ENCODE measurements at places on chromosomes 16 and 17.
A peak's percentile ranks its signal among the peaks of the same experiment; 100 is the strongest.

DNA sequence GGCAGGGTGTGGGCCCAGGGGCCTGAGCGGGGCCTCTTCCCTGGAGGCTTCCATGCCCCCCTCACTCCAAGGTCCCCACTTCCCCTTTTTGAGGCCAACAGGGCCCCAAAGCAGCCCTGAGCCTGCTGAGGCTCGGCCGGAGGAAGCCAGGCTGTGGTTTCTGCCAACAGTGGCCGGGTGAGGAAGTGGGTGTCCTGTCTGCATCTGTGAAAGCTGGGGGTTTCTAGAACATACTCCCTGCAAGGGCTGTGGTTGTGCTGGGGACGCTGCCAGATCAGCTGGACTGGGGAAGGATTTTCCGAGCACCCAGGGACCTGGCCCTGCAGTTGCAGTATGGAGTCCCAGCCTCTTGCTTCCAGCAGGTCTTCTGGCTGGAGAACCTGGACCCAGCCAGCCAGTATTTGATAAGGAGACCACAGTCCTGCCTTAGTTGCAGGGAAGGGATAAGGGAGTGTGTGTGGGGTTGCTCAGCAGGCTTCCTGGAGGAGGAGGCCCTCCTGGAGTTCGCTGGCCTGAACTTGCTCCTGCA lies 15.7 kb downstream of the ADCY7 start:
- DNase-seq, result peak; percentile 49

DNA sequence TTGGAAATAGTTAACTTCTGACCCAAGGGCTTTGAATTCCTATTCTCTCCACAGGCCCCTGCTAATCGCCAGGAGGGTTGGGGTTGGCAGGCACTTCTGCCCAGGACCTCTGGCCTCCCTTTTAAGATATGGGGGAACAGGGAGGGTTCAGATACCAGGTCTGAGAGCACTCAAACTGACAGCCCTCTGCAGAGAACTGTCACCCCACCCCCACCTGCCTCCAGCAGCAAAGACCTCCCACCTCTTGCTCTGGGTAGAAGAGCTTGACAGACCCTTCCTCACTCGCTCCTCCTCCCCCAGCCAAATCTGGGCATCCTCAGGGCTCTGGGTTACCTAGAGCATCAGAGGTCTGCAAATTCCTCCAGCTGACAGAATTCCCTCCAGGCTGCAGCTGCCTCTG lies 11.6 kb downstream of the CDH3 start:
- no peak for DNase-seq

- DNase-seq, result no peak
Measured at GRCh38 chr17:42704490-42704836, 22.1 kb downstream of the CNTNAP1 start.

GRCh38 chr17:75853433-75853832 lies 1.7 kb downstream of the WBP2 start:
- DNase-seq, result no peak

GRCh38 chr16:77782694-77783093 lies 5.7 kb upstream of the VAT1L start:
- no peak for DNase-seq

DNA sequence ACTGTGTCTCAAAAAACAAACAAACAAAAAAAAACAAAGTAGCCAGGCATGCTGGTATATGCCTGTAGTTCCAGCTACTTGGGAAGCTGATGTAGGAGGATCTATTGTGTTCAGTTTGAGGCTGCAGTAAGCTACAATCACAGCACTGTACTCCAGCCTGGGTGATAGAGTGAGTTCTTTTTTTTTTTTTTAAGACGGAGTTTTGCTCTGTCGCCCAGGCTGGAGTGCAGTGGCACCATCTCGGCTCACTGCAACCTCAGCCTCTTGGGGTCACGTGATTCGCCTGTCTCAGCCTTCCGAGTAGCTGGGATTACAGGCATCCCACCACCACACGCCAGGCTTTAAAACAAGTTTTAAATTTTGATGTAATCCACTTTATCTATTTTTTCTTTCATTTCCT lies 80.2 kb upstream of the STAC2 start:
- no peak for DNase-seq

- no peak for DNase-seq
Measured at GRCh38 chr16:2022723-2023091, 3.1 kb downstream of the NPW start.

DNA sequence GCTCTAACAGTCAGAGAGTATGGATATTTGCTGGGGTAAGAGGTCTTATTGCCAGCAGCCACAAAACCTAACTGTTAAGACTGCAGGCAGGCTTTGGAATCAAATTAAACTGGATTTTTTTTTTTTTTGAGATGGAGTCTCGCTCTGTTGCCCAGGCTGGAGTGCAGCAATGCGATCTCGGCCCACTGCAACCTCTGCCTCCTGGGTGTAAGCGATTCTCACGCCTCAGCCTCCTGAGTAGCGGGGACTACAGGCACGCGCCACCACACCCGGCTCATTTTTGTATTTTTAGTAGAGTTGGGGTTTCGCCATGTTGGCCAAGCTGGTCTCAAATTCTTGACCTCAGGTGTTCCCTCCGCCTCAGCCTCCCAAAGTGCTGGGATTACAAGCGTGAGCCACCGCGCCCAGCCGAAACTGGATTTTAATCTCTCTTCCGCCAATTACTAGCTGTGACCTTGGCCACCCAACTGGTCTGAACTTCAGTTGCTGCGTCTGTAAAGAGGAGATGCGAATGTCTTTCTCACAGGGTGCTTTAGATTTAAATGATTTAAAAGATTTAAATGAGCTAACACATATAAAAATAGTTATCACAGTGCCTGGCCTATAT lies 842 bp downstream of the MRPL10 start:
- DNase-seq, result no peak

DNA sequence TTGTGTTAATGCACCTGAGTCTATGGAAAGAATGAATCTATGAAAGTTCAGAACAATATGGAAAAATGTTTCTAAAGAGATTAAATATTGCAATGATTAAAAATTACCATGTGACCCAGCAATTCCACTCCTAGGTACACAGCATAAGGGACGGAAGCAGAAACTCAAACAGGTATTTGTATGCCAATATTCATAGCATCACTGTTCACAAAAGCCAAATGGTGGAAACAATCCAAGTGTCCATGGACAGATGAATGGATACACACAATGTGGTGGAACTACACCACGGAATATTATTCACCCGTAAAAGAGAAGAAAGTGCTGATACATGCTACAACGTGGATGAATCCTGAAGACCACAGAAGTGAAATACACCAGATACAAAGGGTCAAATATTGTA lies 37.7 kb downstream of the VPS53 start:
- DNase-seq, result no peak

DNA sequence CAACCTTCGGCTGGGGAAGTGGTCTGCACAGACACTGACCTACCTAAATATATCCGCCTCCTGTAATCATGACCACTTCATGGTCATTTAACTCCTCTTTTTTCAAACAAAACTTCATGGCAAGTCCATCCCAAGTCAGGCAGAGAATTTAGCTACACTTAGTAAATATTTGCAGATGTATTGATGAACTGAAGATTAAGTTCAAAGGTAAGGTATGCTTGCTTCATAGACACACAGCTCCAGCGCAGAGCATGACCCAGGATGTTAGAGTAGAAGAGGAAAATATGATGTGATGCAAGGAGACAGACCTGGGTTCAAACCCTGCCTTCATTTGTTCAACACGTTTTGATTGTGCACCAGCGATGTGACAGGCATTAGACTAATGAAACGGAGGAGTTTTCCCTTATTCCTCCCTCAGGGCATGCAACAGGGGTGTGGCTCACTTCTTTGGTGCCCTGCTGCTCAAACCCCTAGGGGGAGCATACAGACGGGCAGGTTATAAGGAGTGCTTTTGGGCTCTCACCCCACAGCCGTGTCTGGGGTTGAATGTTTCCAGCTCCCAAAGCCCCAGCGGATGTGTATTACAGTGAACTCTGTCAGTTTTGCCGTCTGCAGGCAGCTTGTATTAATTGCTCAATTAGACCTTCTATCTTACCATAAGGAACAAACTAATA lies 23.9 kb upstream of the CLEC3A start:
- DNase-seq, result no peak

- peak; percentile 67 for DNase-seq
Measured at GRCh38 chr17:17740615-17741348, 59.5 kb downstream of the RAI1 start.

GRCh38 chr17:10744501-10745000 lies 14.7 kb upstream of the TMEM220 start:
- DNase-seq, result no peak

GRCh38 chr17:39027455-39028035 lies 60.3 kb upstream of the FBXO47 start:
- no peak for DNase-seq

- DNase-seq, result no peak
Measured at GRCh38 chr17:31674717-31675349, 184.2 kb downstream of the COPRS start.

DNA sequence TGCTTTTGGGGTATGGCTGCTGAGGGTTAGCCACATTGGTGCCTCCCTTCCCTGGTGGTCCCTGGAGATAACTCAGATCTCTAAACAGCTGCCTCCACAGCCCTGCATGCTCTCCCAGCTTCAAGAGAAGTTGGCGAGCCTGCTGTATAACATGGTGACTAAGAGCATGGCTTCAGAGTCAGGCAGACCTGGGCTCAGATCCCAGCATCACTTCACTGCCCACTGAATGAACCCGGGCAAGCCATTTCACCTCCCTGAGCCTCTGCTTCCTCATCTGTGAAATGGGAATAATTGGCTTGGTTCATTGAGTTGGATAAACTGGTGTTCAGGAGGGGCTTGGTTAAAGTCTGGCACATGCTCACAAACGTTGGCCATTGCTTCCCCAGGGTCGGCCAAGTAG lies 16.6 kb downstream of the KIF1C start:
- DNase-seq, result no peak

DNA sequence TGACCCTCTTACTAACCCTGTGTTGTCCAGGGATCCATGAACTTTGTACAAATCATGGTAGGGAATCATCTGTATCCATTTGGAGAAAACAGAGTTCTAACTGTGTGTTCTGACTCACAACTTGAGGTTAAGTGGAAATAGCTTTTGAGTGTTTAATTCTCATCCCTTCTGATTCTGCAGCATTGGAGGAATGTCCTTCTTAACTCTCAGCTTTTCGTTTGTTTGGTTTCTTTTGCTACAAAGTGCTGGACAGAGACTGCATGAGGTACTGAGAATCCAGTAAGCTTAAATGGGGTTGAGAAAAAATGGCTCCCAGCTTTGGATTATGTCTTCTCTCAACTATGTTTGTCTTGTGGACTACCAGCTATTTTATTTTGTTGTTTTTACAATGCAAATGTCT lies 352.1 kb upstream of the KIF2B start:
- DNase-seq, result no peak

DNA sequence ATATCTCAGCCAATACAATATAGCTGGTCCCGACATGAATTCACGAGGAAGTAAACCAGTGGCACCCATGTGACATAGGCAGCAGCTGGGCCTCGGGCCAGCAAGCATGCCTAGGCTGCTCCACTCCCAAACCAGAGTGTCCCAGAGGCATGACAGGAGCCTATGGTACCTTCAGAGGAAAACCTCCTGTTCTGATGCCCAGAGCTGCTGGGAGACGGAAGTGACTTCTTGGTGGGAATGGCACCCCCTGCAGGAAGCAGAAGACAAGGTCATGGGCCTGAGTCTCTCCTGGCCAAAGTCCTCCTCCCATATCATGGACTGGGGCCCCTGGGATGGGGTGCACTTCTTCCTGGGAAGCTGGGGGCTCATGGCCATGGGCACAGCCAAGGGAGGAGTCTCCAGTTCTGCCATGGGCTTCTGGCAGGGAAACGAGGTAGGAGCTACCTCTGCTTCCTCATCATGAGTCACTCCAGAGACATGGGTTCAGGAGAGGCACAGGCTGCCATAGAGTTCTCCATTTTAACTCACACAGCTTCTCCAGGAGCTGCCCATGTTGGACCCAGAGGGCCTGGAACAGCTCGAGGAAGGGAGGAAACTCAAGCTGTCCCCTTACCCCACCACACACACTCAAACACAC lies 13.4 kb downstream of the FBF1 start:
- DNase-seq, result no peak

GRCh38 chr16:69166221-69166833 lies 20.6 kb upstream of the SNTB2 start:
- peak; percentile 21 for DNase-seq

DNA sequence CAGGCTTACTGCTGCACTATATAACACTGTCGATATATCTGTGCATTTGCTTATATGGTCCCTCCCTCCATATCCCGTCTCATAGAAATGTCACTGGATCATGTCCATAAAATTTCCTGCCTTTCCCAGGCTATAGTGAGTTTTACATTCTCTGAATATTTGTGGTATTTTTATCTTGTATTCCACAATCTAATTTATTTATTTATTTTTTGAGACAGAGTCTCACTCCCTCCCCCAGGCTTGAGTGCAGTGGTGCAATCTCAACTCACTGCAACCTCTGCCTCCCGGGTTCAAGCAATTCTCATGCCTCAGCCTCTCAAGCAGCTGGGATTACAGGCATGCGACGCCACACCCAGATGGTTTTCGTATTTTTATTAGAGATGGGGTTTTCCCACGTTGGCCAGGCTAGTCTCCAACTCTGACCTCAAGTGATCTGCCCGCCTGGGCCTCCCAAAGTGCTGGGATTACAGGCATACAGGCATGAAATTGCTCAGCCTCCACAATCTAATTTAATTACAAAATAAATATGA lies 12.9 kb downstream of the TRIM37 start:
- DNase-seq, result no peak

DNA sequence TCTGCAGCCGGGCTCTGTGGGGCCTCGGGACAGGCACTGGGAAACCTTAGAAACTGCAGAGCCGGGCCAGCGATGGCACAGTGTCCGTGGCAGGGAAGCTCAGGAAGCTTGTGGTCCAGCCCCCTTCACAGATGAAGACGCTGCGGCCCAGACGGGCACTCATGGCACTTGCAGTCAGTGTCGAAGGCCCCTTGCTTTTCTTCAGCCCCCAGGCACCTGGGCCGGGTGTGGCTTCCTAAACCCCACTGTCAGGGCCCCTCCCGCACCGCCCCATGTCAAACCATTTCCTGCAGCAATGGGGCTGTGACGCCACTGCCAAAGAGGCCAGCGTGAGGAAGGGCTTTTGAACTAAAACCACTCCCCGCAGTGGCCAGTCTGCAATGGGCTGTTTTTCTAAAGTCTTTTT lies 164.0 kb downstream of the LAT start:
- no peak for DNase-seq

DNA sequence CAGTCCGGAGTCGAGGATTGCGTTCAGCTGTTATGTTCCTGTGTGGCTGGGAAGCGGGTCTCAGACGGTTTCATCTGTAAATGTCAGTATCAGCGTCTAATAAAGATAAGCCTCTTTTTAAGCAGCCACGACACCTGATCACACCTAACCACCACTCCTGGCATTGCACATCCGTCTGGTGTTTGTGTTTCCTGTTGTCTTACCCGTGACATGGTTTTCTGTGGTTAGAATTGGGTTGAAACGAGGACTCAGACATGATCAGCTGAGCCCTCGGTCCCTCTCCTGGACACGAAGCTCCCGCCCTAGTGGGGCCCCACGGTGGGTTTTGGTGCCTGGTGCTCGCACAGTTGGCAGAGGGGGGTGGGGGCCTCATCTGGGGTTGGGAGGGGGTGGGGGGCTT lies 18.3 kb downstream of the CPNE7 start:
- no peak for DNase-seq

- DNase-seq, result no peak
Measured at GRCh38 chr16:4454623-4455022, 19.8 kb downstream of the NMRAL1 start.

- no peak for DNase-seq
Measured at GRCh38 chr17:46027048-46027975, 28.3 kb downstream of the STH start.

Measured in anterior cingulate cortex (tissue), 58 donors.